ENCODE measurements at places on chromosomes 2 and 18.
A peak's percentile ranks its signal among the peaks of the same experiment; 100 is the strongest.

DNA sequence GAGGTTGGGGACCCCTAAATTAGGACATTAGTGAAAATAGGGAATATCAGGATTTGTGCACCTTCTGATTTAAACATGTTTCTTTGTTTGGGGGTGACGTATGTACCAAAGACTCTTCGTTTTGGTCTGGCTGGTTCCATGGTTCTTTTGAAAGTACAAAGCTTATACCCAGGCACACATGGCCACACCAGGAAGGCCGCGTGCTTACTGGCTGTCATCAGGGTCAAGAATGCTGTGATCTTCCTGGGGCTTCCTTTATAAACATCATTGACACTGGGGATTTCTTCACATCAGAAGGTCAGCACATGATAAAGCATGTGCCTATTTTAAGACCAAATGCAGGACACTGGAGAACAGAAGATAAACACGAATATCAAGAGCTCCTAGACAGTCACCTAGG, 230.6 kb upstream of the ID2 start:
- DNase-seq: no peak

DNA sequence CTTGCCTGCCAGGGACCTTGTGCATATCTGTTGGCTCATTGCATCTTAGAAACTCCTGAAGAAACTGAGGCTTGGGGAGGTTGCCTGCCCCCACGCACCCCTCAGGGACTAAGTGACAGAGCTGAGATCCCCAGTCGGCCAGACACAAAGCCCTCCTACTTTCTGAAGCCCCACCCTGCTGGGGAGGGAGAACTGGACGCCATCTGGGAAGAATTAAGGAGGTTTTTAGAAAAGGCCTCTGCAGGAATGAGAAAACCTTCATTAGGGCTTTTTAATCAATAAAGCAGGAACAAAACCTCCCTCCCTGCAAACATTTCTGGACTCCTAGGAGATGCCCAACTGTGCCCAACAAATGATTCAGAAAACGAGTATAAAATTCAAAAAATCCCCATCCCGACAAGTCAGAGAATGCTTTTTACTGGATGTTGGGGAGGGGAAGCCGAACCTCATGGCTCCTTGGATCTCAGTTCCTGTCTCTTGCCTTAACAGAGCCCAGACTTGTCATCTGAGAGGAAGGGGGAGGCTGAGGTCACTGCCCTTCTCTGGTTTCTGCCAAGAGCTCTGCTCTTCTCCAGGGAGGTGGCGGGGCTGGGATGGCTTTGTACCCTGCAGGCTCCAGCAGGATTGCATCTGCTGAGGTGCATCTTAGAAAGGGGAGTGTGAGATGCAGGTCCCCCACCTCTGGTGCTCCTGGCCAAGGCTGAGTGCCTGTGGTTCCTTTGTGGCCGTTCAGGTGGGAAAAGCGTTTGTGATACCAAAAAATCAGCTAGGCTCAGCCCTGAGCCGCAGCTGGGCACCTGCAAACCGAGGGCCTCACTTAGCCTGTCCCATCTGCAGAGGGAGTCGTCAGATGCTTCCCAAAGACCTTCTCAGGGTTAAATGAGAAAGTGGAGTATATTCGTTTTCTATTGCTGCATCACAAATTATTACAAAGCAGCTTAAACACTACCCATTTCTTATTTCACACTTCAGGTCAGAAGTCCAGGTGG, 142.4 kb downstream of the ZFP36L2 start:
- peak; percentile 19 for DNase-seq

- DNase-seq: no peak
These were observed 328.1 kb downstream of the NR4A2 start for GRCh38 chr2:156004459-156004858.

DNA sequence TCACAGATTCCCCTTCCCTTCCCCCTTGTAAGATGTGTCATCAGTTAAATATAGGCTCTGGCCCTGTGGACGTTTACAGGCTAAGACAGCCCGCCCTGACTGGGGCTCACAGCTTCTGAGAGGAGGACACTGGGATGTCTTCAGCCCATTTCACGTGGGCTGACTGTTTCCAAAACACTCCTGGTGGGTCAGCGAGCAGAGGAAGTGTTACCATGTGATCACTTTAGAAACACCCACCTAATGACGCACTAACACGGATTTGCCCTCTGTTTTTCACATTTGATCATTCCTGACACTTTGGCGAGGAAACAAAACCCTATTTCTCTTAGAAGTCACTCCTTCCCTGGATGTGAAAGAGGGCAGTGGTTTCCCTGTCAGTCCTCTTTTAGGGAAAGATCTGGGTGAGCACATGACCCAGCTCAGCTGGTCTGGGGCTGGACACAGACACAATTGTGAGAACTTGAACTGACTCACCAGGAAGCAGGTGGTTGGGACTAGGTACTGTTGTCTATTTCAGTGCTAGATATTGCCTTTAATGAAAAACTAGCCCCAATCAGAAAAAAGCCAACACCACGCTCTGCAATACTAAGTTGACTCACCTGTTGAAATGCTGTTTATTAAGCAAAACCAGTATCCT, 38.8 kb downstream of the BMP10 start:
- peak; percentile 40 for DNase-seq

GRCh38 chr2:159561786-159562185, 54.6 kb downstream of the BAZ2B start:
- no peak for DNase-seq

- peak; percentile 40 for DNase-seq
These were observed 569 bp downstream of the BABAM2 start for GRCh38 chr2:27890924-27891672.

- DNase-seq: no peak
These were observed 739 bp downstream of the SIX2 start for GRCh38 chr2:45008296-45009129.

GRCh38 chr2:35081001-35081621, 1274.5 kb upstream of the CRIM1 start:
- no peak for DNase-seq

GRCh38 chr2:128091726-128092080, 703 bp downstream of the UGGT1 start:
- DNase-seq: no peak

DNA sequence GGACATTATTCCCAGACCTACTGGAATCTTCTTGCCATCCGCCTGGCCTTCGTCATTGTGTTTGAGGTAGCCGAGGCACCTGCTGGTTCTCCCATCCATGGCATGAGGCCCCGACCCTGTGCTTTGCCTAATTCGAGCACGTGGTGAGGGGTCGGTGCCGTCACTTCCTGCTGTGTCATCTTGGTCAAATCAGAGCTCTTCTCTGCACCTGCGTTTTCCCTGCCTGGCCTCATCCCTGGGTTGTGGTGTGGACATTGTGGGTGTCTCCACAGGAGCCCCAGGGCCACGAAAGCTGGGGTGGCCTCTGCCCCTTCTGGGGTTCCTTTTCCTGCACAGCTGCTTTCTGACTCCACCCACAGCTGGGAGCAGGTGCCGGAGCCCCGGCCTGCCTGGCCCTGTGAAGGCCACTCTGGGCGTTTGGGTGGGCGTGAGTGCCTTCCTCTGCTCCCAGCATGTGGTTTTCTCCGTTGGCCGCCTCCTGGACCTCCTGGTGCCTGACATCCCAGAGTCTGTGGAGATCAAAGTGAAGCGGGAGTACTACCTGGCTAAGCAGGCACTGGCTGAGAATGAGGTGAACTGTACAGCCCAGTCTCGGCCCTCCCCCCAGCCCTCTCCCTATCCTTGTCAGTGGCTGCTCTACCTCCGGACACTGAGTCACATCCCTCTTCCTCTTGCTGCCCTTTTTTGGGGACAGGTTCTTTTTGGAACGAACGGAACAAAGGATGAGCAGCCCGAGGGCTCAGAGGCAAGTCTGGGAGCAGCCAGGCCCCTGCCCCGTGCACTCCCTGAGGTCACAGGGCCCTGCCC, 34.9 kb downstream of the ANO7 start:
- DNase-seq: no peak

DNA sequence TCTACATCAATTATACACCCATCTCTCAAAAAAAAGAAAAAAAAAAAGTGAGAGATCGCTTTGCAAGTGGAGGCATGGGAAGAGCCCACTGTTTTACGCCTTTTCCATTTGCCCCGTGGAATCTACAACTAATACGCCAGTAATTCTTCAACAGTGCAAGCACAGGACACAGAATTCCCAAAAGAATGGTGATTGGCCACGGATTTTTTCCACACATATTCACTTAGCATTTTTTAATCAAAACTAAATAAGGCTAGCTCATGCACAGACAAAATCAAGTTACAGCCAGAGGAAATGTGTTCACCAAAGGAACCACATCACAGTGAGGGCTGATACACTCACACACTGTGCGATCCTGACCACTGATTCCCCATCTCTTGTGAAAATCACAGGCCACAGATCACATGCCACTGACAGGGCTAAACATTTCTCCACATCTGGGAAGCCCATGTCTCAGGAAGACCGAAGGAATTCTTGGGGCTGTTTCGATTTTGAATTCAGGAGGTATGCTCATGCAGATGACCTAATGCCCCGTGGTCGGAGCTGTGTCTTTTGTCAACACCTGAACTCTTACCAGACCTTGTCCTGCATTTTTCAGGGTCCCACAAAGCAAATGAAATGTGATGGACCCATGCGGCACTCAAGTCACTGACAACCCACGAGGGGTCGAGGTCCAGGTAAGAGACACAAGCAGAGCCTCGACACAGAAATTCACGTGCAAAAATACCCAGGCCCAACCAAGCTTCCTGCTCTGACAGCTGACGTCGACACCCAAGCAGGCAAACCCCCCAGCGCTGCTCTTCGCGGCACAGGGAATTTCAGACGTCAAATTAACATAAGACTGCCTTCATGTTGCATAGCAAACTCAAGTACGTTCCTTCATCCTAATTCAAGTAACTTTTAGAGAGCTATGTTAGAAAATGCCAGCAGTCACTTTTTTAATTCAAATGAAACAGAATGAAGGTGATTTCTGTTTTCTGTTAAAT, 69.6 kb downstream of the ZNF516 start:
- no peak for DNase-seq

DNA sequence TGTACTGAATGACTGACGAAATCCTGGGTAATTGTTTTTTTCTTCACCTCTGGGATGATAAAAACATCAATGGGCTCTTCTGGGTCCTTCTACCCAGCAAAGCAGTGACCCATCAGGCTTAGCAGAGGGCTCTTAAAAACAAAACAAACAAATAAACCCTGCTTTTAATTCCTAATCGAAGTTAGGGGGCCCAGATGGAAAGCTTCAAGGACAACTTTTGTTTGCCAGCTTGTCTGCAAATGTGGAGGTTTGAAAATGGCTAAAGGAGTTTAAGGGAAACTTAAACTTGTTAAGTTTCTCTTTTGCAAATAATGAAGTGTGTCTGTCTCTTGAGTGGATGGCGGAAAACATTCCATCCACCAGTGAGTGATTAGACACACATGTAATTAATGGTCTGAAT, 327.2 kb downstream of the SATB2 start:
- no peak for DNase-seq

DNA sequence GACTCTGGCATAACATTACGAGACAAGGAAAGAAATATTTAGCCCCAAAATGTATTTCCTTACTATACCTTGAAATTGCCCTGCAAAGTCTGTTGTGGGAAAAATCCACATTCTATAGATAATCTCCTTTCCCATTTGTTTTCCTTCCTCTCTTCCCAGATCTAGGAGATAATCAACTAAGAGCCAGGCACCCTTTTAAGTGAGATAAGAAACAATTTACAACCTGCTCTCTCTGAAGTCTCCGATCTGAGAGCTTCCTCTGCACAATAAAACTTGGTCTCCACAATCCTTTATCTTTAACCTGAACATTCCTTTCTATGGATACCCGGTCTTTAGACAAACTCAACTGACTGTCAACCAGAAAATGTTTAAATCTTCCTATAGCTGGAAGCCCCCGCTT, 1160.7 kb upstream of the NRXN1 start:
- DNase-seq: no peak

DNA sequence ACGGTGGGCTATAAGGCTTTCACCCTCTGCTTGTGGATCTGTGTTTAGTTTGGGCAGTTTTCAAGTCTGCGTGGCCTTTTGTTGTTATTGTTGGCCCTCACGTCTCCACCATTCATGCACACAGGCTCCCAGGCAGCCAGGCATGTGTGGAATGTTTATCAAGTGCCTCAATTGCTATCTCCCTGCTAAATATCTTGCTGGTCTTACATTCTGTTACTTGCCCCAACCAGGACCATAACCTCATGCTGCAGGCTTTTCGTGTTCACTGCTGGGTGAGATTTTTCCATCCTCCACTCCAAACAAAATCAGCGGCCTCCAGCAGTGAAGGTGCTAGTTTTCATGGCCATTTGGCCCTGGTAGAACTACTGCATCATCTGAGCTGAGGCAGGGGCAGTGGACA, 63.0 kb upstream of the DSC1 start:
- DNase-seq: peak; percentile 97

- DNase-seq: no peak
These were observed 39.3 kb downstream of the GKN2 start for GRCh38 chr2:68913359-68913758.

DNA sequence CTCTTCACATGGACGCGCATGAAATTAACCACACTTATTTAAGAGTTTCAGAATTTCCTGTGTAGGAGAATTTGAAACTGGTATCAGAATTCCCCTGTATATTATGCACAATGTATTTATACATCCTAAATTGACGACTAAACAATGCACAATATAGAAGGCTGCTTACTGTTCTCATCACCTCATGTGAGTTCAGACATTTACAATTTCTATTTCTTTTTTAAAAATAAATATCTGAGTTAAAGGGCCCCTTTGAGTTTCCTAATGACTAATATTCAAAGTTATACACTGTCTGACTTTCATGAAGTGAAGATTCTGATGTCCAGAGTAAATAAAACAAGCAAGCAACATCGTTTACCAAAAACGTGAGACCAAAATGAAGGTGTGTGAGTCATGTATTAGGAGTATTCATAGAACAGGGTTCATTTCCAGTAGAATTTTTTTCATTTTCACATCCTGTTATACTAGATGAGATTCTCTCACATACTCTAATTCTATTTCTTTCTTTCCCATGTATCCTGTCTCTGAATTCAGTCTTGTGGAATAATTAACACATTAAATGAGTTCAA, 406.2 kb downstream of the NUP35 start:
- no peak for DNase-seq

DNA sequence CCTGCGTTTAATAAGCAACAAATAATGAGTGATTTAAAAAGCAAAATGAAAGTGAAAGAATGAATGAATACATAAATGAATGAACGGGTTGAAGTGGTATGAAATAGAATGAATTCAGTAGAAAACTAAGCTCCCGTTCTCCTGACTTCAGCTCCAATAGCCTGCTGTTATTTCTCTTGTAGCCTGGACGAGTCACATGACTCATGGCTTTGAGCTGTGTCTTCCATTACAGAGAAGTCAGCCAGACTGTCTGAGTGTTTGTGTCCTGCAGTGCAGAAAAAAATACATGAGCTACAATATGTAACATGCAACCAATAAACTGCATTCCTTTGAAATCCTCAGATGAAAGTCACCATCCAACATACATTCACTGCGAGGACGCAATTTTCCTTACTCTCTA, 21.2 kb downstream of the SCG2 start:
- peak; percentile 41 for DNase-seq

Data from kidney glomerular epithelial cell (primary cell).